ENCODE measurements at places on chromosomes 5 and 9.

DNA sequence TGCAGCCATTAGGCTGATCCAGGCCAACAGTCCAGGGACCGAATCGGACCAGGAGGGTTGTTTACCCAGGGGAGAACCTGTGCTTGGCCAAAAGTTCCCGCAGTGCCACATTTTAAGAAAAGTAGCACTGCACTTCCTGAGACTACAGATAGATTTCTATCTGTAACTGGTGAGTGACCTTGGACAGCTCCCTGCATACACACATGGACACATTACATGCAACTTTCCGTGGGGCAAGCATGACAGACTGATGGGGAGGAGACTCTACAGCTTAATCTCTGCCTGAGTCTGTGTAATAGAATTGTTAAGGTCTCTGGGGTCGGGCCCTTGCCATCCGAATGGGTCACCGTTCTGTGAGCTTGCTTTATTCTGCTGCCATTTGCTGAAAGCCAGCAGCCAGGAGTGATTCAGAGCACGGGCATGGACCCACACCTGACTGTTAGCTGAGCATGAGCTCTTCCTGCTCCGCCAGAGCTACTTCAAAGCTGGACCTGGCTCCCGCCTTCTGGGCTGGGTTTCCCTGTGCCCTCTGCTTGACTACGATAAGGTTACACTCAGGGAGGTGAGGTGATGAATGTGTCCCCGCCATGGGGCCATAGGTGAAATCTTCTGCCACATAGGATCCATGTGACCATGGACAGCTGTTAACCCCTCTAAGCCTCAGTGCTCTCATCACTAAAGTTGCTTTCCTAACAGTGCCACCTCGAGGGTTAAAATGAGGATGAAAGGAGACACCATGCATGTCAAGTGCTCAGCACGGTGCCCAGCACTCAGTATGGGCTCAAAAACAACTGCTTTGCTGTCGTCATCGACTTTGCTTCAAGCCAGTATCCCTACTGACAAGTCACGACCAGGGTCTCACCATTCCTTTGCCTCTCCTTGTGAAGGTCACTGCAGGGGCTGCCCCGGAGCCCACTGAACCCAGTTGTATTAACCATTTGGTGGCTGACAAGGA is 200.0 kb downstream of the MELK start:
- DNase-seq, result no peak

DNA sequence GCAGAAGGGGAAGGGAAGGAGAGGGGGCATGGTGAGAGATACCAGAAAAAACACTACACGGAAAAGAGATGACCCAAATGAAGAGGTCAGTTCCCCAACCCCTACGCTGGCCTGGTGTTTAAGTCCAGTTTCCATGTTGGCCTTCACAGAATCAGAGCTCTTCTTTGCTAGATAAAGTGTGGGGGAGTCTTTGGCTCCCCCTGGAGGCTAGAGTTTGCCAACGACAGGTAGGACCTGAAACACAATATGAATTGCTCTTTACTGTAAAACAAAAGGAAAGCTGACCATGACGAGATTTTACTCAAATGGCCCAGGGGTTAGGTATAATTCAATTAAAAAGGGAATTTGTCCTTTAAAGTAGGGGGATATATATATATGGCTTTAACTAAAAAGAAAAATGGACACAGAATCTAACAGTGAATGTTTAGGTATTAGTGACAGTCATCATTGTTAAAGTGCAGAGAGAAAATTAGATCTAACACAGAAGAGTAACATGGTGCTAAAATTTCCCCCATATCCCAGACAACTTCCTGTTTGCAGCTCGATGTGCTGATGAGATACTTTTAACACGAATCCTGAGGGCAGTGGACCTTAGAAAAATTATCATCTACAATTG is 92.0 kb downstream of the SV2C start:
- DNase-seq, result peak; percentile 72

DNA sequence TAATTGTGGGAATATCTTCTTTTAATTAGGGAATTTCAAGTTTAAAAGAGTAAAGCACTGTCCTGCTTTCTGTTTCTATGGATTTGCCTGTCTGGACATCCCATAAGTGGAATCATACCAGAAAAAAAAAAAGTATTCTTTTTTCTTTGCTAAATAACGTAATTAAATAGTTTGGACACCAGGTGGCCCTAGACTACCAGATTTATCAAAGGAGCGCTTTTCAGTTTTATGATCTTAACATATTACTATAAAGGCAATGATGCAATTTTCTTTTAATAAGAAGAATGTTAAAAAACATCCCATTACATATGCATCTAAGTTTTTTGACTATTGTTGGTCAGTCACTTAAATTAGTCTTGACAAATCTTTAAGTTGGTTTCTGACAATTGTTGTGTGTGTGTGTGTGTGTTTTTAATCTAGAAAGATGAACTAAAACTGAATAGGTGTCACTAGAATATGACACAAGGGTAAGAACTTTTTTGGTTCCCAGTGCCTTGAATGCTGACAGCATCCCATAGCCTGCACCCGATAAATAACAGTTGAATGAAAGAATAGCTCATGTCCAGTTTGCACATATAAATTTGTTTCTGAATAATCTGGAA is 49.5 kb downstream of the C5orf22 start:
- DNase-seq, result no peak

DNA sequence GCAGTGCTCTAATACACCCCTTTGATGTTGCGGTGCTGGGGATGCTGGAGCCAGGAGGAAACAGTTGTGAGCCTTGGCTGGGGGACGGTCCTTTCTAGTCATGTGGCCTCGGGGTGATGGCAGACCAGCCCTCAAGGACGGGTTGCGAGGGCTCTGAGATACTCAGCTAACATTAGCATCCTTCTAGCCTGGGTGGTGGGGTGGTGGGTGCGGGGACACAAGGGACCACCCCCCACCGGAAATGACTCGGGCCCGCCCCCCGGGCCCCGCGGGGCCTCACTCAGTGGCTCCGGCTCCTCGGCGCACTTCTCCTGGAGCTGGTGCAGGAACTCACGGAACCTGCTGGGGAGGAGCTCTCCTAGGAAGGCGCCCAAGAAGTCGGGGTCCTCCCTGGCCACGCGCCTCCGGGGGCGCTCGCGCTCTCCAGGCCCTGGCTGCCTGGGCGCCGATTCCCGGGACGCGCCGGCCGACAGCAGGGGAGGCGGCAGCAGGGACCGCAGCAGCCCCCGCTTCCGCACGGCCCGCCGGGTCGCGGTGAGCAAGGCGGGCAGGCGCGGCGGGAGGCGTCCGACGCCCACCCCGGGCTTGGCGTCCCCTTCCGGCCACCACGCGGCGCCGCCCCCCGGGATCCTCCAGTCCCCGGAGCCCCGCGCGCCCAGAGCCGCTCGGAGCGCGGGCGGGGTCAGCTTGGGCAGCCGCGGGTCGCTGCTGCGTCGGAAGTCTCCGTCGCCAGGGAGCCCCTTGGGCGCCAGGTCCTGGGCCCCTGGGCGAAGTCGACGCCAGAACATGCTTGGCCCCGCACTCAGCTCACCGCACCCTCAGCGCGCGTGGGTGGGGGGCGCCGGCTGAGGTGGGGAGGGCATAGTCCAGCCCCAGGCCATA is 873 bp downstream of the C9orf50 start:
- DNase-seq, result no peak

DNA sequence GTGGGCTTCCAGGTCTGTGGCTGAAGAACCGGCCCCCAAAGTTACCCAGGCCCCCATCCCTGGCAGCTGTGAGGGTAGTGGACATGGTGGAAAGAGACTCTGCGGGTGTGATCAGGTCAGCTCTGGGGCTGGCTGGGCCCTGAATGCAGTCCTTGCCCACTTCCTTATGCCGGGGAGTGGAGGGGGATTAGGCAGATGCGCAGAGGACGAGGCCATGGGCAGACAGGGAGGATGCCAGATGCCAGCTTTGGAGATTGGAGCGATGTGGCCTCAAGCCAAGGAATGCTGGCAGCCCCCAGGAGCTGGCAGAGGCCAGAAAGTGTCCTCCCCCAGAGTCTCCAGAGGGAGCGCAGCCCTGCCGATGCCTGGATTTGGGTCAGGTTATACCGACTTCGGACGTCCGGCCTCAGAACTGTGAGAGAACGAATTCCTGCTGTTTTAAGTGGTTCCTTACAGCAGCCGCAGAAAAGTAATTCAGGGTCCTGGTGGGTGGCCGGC is 69.8 kb downstream of the ADAMTS2 start:
- no peak for DNase-seq

GRCh38 chr5:9554122-9554521 is 8.2 kb upstream of the SEMA5A start:
- DNase-seq, result no peak

- no peak for DNase-seq
Measured at GRCh38 chr9:88995200-88995577, 3.9 kb downstream of the S1PR3 start.

- DNase-seq, result peak; percentile 70
Measured at GRCh38 chr5:79689541-79690466, at the start of gene CMYA5. Gene CMYA5 (plus strand): TSS chr5:79689836. CDS start chr5:79689908, 72 bp downstream.

DNA sequence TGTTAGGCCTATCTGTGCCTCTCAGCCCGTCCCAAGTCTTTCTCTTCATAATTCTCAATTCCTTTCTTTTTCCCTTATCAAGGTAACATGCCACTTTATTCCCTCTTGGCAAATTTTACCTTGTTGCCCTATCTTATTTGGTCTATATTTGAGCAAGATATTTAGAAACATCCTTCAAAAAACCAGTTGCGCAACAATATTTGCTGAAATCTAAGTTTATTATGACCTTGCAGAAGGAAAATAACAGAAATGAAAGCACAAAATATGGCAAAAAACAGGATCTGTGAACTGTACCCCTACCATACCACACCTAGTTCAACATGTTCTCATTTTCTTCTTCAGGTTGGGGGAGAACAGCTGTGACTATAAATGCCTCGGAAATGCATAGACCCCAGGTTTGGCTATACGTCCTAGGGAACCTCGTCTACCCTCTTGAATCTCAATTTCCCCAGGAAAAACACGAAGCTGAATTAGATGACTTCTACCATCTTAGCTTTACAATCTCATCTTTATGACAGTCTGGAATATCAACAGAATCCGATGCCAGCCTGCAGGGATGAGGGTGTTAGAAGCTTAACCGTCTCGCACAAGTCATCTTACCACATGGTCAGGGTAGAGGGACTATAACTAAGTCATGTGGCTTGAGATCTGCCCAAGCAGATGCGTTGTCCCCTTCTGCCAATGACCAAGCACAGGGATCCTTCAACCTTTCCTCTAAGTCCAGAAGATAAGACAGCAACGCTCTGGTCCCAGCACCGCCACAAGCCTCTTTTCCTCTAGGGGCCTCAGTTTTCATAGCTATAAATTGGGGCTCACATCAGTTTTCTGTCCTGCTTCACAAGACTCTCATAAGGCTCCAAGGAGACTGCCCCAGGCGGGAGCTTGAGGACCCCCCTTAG is 1.3 kb downstream of the LCP2 start:
- no peak for DNase-seq

DNA sequence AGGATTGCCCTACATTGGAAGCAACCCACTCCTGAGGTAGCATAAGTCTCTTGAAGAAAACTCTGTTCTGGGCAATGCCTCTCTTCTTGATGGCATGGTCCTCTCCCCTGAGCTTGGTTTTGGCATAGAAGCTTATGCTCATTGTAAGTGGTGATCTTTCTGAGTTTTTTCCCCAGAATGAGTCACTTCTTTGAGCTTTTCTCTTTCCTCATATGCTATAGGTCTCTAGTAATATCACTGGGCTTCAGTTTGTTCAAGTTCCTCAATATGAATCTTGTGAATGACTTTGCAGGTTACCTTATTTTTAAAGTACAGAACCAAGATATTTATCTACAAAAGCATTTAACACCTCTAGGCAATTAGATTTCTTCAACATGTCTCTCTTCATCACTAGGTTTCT is 76.5 kb upstream of the ATG10 start:
- no peak for DNase-seq

DNA sequence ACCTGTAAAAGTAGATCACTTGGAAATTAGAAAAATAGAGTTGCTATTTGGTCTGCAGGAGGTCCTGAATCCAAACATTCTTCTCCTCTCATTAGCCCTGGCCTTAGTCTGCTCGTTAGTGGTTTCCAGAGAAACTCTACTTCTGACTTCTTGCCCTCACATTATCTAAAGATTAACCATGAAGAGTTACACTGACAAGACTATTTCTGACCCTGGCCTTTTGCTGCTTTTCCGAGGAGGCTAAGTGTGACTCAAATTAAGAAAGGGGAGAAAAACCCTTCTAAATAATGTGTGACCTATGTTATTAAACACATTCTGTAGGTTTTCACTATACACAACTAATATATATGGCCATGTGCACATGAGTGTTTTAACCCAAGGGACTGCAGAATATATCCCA is 302.4 kb downstream of the RAB3C start:
- DNase-seq, result no peak

DNA sequence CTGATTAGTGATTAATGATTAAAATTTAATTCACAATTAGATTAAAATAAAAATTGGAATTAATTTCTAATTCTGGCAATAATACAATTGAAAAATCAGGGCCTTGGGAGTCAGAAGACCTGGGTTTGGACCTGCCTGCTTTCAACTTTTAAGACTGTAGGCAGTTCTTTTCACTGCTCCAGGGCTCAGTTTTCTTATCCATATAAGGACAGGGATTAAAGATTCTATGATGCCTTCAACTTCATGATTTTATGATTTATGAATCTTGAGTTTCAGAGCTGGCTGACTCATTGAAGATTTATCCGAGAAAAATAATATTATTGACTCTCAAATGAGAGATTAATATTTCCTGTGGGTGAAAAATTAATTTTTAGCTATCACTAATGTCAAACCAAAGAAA is 208.6 kb upstream of the ANKH start:
- DNase-seq, result no peak

GRCh38 chr5:33978306-33978705 is 6.2 kb downstream of the SLC45A2 start:
- DNase-seq, result no peak

- no peak for DNase-seq
Measured at GRCh38 chr5:52995095-52995494, 5.9 kb downstream of the ITGA2 start.

DNA sequence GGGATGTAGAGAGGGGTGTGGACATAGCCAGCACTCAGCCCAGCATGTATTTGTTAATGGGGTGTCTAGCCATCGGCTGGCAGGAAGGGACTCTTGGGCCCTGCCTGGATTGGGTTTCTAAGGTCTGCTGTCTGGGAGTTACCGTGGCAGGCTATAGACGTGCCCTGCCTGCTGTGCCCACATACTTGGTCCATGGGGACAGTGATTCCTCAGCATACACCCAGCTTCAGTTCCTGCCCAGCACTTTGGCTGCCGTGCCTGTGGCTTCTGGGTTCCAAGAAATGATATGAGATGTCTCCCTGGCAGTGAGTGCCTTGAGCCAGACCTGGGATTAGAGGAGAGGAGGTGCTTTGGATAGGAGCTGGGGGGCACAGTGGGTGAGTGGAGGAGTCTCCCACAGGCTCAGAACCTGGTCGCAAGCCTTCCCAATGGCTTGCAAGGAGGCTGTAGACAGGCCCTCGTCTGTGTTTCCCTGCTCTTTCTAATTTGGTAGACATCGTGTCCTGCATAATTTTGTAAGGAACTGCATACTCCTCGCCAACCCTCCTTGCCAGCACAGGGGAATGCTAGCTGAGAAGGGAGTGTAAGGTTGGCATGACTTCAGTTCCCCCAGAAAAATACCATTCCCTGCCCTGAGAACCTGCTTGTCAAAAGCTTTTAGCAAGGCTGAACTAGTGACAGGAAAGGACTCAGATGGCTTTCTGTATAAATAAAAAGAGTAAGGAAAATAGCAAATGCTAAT is 287.9 kb downstream of the ZSWIM6 start:
- DNase-seq, result no peak

GRCh38 chr5:24909210-24909609 is 264.4 kb upstream of the CDH10 start:
- no peak for DNase-seq

GRCh38 chr5:112974901-112975300 is 1.7 kb upstream of the DCP2 start:
- no peak for DNase-seq
